Left ventricle myocardium inferior (tissue), 1 donor: ENCODE measurements at places on chromosomes 11 and 22. TPM values are rescaled to one million over a fixed set of nuclear protein-coding genes. Genes with fewer than 3 reads are reported as not detected.

The MUC15 gene
- total RNA-seq: not detected

The MS4A15 gene
- total RNA-seq: not detected

The MS4A3 gene
- not detected for total RNA-seq

The KIRREL3 gene
- total RNA-seq: 0.74 TPM

The MUC5B gene
- total RNA-seq: not detected
